Inflammatory macrophage treated with lipopolysaccharide for 4 hours (primary cell): ENCODE measurements at places on chromosomes 13 and 19.

- peak; percentile 75 for DNase-seq
Measured at GRCh38 chr19:10505583-10506229, 2.5 kb upstream of the KEAP1 start.

- no peak for DNase-seq
Measured at GRCh38 chr13:41919031-41919740, 41.7 kb downstream of the VWA8 start.

- DNase-seq: no peak
Measured at GRCh38 chr19:6787393-6787792, 14.9 kb downstream of the VAV1 start.

DNA sequence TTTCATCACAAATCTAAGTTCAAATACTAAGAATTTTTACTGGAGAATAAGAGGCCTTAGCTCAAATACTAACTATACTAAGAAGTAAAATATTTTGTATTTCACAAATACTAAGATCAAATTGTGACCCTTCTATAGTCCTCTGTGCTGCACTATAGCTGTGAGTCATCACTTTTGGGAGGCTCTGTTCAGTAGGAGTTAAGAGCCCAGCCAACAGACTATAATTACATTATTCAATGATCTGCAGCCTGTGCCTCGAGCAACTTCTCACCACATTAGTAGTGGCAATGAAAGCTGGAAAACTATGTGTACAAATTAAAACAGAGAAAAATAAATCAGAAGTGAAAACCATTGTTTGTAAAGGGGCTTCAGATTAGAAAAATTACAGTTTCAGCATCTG is 147.3 kb upstream of the GPC6 start:
- DNase-seq: no peak

- DNase-seq: peak; percentile 89
Measured at GRCh38 chr19:926589-927350, 935 bp downstream of the ARID3A start.

GRCh38 chr19:19485161-19485997 is 30.0 kb downstream of the TSSK6 start:
- DNase-seq: no peak

DNA sequence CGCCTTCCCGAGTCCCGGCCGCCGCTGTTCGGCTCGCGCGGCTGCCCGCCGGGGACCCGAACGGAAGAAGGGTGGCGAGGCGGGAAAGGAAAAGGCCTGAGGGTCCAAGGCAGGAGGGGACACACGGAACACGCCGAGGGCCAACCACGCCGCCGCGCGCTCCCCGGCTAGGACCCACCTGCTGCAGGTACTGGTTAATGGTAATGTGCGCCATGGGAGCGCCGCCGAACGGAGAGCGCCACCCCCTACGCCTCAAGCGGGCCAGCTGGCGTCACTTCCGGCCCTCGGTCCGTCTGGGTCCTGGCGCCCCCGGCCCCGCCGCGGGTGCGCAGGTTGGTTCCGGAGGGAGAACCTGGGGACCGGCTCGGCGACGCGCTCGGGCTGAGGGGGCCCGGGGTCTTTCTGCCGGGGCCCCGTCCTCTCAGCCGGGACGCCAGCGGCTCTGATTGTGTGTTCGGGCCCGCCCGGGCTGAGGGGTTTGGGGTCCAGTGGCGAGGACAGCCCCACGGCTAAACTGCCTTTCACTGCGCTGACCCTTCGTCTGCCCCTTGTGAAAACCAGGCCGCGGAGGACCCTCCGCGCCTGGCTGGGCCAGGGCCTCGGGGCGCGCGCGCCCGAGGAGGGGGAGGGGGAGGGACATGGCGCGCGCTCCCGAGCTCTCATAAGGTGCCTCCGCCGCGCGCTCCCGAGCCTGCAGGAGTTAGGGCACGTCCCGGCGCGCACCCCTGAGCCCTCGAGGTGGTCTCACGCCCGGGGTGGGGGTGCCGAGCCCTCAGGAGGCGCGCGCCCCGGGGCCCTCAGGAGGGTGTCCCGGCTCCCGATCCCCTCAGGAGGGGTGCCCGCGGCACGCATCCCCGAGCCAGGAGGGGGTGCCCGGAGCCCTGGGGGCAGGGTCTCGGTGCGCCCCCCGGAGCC is at the start of gene PCID2:
TSS of gene PCID2 (minus strand) at position 249 of the 915 bp plus-strand sequence. CDS start at position 214, 35 bp downstream.
- peak; percentile 85 for DNase-seq

DNA sequence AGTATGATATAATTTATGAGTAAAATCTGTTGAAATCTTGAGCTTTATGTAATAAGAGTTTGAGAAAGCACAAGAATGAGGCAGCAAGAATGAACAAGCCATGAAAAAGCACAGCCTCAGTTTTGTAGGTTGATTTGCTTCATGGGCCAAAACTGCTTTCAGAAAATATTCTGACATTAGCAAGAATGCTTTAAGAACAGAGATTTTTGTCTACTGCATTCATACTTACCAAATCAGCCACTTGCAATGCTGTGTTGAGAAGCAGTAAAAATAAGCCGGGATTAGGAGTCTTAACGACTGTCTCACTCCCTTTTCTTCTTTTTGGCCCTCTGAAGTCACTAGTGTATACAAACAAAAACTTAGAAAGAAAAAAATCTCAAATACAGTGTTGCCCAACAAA is 114.5 kb downstream of the POSTN start:
- DNase-seq: no peak
